Lower lobe of right lung (tissue), 2 donors: ENCODE measurements at places on chromosomes 11 and 22. TPM values are rescaled to one million over a fixed set of nuclear protein-coding genes. Genes with fewer than 3 reads are reported as not detected.

Gene KIRREL3
- total RNA-seq, result 0.15 TPM

Gene TIMP3
- total RNA-seq, result 390 TPM

Gene BAIAP2L2
- 0.44 TPM for total RNA-seq

Gene MPZL3
- 12.8 TPM for total RNA-seq

- H3K4me1 ChIP-seq, result no peaks in the 10 kb centered on the region
- DNase-seq, result no peak
- no peak overlapping the region for H3K4me3 ChIP-seq
- H3K27ac ChIP-seq, result no peak overlapping the region
- H3K36me3 ChIP-seq, result no peaks in the 10 kb centered on the region
Measured at GRCh38 chr11:116145187-116145865, 627.5 kb downstream of the BUD13 start.

DNA sequence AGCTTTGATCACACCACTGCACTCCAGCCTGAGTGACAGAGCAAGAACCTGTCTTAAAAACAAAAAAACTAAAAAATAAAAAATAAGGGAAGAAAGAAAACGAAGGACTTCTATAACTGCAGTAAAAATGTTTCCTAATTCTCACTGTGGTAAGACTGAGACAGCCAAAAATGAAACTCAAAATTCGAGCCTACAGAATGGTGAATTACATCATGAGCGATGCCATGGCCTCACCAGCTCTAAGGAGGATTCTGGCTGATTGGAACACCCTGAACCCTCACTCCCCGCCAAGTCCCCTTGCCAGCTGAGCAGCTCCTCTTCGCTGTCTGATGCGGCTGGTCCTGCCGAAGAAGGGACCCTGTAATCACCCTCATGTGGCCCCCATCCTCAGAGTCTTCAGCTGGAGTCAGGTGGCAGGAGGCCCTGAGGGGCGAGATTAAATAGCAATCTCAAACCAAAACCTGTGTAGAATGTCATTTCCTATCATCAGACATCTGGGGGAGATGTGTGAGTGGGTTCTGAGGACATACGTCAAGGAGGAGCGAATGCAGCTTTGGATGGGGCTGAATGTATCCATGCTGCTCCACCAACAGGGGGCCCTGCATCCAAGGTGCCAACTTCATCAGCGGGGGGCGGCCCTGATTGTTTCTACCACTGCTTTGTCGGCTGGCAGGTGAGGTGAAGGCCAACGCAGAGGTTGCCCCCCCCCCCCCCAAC lies 29.2 kb downstream of the PDGFB start:
- H3K4me3 ChIP-seq, result no peak overlapping the region
- no peaks in the 10 kb centered on the region for H3K4me1 ChIP-seq
- H3K27ac ChIP-seq, result no peak overlapping the region
- no peaks in the 10 kb centered on the region for H3K27me3 ChIP-seq
- DNase-seq, result peak; percentile 37

GRCh38 chr22:40637183-40638150 lies 948 bp upstream of the MRTFA start:
- H3K36me3 ChIP-seq, result no peaks in the 10 kb centered on the region
- H3K27me3 ChIP-seq, result no peaks in the 10 kb centered on the region
- H3K27ac ChIP-seq, result peak overlapping the region; percentile 95
- peaks cover 33% of the 10 kb centered on the region for H3K4me1 ChIP-seq

DNA sequence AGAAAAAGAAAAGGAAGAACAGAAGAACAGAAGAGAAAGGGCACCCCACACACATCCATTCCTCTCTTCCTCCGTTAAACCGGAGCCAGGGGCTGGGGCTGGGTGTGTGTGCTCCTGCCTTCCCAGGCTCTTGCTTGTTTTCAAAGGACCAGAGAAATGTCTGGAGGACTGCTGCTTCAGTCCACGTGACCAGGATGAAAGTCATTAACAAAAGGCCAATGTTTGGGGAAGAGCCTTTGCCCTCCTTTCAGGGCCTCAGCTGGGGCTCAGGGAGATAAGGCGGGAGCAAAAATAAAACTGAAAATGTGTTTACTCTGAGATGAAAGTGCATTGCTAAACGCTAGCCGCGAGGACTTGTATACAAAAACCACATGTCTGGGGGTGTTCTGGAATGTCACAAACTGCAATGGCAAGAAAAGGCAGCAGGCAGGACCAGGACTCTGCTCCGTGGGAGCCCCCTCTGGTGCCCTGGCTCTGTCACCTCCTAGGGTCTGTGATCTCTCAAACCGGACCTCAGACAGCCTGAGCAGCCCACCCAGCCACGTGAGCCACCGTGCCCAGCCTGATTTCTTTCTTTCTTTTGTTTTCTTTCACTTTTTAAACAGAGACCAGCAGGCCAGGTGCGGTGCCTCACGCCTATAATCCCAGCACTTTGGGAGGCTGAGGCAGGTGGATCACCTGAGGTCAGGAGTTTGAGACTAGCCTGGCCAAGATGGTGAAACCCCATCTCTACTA lies 31.6 kb upstream of the MYH9 start:
- H3K27me3 ChIP-seq, result no peaks in the 10 kb centered on the region
- no peaks in the 10 kb centered on the region for H3K36me3 ChIP-seq
- DNase-seq, result no peak
- H3K27ac ChIP-seq, result peak overlapping the region; percentile 66
- peak overlapping the region; percentile 26 for H3K4me3 ChIP-seq
